Cerebellar nuclear complex (tissue), 1 donor: ENCODE measurements at places on chromosomes 2 and 18.

DNA sequence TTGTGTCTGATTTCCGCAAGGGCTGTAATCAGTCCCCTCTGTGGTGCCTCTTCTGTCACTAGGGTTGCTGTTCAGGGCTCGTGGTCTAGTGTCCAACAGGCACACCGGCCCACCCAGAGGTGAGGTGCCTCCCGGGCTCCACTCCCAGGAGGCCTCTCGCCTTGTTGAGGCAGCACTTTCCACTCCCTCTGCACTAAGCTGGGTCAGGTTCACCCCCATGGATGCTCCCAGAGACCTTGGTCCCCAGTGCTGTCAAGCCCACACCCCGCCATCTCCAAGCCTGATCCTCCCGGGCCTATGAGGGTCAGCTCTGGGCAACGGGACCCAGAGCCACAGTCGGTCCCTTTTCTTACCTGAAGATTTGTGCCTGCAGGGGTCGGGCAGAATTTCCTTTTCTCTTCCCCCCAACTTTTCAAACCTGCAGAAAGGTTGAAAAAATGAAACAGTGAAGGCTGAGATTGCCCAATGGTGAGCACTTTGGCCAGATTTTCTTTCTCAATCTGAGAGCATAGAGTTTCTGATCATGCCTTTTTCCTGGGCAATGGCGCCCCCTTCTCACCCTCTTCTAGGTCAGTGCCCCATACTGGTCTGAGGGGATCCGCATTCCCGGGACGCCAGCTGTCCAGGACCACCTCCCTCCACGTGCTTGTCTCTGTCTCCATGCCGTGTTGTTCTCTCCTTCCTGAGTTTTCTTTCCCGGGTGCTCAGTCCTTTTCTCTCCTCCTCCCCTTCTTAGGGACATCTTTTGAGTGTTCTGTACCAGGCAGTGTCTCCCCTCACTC, 148.0 kb downstream of the ASB1 start:
- DNase-seq, result no peak

GRCh38 chr2:162058973-162059668, 14.9 kb downstream of the DPP4 start:
- DNase-seq, result no peak

DNA sequence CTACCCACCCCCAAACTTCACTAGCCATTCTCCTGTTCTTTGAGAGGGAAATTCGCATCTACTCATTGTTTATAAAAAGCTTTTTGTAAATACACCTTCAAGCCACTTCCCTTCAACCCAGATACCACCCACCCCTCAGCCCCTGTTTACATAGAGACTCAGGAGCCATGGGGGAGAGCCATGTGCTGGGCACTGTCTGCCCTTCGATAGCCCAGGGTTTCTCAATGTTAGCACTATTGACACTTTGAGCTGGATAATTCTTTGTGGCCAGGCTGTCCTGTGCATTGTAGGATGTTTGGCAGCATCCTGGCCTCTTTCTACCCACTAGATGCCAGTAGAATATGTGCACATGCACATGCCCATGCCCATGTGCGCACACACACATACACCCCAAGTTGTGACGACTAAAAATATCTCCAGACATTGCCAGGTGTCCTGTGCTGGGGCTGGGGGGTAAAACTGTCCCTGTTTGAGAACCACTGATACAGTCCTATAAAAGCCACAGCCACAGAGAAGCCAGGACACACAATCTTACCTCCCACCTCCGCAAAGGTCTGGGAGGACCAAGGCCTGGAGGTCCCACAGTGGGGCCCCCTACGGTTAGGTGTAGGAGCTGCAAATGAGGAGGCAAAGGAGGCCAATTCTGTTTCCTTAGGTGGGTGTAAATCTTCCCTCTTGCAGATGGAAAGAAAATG, 44.5 kb upstream of the ASPRV1 start:
- no peak for DNase-seq

- no peak for DNase-seq
Measured at GRCh38 chr2:149029307-149029965, 9.1 kb upstream of the LYPD6B start.

DNA sequence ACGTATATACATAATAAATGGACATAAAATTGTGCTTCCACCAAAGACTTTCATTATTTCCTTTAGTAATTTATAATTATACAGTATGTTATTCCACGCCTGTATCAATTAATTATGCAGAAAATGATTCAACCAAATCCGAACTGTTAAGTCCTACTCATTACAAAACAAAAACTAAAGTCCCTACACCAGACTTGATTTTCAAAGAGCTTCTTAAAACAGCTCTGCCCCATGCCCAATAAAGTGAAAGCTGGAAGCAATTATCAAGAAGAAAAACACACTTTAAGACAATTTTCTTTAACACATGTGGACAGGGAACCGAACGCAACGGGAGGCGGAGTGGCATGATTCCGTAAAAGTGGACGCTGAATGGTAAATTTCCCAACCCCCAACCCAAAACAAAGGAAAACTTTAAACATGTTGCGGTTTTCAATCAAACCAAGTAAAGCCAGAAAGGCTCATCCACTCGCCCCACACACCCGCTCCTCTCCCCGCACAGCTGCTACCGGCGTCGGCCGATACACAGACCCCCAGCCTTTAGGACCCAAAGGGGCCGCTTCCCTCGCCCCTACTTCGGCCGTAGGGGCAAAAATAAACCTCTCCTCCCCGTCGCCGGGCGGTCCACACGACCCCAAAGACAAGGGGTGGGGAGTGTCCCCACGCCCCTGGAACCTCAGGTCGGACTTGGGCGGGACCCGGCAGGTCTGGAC, 705 bp downstream of the YES1 start:
- DNase-seq, result no peak

- DNase-seq, result no peak
Measured at GRCh38 chr2:70474256-70474848, 79.3 kb downstream of the TGFA start.

DNA sequence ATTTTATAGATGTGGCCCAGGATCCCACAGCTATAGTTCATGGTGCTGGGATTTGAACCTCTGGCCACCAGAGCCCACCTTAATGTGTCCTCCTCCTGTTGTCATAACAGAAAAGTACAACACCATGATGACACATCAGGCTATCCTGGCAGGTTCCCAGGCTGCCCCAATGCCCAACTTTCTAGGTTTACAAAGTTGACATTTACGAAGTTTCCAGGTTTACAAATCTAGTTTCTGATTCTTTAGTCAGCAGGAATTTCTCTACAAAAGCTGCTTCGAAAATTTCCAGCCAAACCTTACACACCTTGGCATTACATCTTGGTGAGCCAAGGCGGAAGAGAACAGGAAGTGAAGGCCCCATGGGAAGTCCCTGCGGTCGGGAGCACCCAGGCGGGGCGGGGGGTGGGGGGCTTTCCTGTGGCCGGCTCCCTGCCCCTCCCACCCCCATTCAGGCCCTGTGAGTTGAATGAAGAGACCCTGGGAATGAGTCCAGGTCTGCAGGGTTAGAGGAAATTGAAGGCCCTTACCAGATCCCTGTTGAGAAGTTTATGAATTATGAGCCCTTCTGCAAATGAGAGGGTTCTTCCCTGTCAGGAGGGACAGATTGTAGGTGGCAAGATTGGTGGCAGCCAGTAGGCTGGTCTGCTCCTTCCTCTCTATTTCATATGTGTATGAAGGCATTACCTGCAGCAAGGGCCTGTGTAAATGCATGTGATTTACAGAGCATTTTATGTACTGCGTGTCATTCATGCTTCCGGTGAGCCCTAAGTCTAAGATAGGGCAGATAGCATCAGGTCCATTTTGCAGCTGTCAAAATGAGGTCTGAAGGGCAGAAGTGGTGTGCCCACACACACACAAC, 11.1 kb upstream of the IL1RN start:
- no peak for DNase-seq

DNA sequence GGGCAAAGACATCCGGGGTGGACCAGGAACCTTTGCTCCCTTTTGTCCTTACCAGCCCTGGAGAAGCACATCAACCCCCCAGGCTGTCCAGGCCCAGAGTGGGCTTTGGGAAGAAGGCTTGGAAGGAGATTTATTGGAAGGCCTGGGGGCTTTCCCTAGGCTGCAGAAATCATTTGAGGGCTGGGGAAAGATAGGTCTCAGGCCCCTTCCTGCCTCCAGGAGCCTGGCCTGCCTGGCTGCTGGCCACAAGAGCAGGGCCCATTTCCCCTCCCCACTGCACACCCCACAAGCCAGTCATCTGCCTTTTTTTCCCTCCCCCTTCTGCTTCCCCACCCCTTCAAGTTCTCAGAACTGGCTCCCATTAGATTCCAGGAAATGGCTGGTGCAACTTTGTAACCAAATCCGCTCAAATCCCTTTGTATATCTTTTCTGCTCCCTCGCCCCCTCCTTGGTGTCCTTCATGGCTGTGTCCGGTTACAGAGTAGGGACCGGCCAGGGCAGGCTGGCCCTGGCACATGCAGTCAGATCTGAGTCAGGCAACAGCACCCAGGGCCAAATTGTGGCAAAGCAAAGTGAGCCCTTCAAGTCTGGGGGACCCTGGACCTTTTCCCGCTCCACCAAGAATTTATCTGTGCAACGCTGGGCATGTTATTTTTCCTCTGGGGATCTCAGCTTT, 20.8 kb upstream of the TNP1 start:
- no peak for DNase-seq

DNA sequence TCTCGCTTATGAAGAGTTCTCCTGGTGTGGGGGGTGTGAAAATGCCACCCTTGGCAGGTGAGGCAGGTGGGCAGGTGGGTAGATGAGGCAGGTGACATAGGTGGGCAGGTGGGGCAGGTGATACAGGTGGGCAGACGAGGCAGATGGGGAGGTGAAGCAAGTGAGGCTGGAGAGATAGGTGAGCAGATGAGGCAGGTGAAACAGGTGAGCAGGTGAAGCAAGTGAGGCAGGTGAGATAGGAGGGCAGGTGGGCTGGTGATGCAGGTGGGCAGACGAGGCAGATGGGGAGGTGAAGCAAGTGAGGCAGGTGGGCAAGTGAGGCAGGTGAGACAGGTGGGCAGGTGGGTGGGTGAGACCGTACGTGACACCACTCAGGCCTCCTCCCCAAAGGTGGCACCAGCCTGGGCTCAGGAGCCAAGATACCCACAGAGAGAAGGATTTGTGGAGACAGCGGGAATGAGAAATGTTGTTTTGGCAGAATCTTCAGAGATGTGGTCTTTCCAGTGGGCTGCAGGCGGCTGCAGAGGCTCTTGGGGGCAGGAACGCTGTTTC, 232.3 kb upstream of the MYT1L start:
- no peak for DNase-seq

- DNase-seq, result no peak
Measured at GRCh38 chr2:238425979-238426567, 654 bp upstream of the ASB1 start.

- no peak for DNase-seq
Measured at GRCh38 chr18:62933261-62933887, 218.0 kb downstream of the PHLPP1 start.

- no peak for DNase-seq
Measured at GRCh38 chr18:44917216-44918141, 236.8 kb downstream of the SETBP1 start.

GRCh38 chr18:13319629-13320028, 101.1 kb downstream of the LDLRAD4 start:
- DNase-seq, result no peak
